ENCODE measurements at places on chromosomes 7 and 10.

DNA sequence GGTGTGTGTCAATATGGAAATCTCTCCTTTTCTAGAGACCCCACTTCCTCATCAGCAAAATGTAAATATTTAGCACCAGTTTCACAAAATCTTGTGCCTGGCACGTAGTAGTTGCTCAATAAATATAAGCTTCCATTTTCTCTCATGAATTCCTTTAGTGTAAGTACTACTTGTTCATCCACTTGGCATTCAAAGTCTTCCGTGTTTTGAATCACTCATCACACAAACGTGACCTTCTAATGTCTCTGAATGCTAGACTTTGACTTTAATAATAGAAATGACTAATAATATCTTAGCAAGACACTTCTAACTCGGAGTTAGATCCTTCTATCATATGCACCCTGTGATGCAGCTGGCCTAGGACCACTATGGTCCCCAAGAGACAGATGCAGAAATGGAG lies 168.7 kb upstream of the ZNF32 start:
- no peak for DNase-seq

DNA sequence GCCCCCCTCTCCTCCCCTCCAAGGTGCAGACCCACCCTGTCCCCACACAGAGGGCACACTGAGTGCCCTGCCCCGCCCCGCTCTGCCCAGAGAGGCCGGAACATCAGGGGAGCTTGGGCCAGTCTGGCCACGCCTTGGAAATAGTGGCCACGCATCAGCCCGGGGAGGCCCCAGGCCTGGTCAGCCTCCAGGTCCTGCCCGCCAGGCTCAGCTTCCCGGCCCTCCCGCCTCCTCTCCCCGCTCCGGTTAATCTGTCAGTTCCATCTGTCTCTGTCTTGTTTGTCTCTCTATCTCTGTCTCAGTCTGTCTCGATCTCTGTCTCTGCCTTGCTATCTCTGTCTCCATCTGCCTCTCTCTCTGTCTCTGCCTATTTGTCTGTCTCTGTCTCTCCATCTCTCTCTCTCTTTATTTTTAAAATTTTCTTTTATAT lies 28.9 kb upstream of the TNRC18 start:
- DNase-seq = no peak

GRCh38 chr7:151481650-151482505 lies 37.8 kb downstream of the RHEB start:
- no peak for DNase-seq

DNA sequence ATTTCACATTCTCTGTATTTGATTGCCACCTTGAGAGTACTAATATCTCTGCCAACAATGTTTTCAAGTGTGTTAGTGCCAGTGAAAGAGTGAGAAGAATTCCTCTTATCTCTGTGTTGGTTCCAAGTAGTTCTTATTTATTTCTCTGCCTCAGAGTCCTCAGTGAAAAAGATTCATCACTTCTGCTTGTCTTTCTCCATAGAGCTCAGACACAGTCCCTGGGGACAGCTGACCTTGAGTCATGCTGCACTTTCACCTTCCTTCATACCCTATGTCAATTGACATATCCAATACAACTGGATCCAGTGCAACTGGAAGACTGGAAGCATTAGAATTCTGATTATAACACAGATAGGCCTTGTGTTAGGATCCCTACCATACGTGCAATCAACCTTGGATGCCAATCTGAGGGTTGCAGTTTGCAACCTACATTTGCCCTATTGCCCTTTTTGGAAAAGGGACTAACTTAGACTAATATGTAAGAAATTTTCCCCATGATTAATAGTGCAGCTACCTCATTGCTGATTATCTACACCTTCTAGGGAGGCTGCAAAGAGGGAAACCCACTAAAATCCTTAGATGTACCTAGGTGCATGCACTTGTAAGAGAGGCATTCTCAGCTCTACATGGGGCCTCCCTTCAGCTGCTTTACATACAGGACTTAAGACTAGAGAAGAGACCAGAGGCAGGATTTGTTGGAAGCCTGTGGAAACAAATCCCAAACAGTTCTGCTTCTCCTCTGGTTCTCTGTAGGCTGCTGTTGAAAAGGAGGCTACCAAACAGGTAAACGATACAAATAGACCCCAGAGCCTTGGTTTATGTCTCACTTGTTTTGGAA lies 8.4 kb downstream of the IFIT2 start:
- no peak for DNase-seq

- DNase-seq = no peak
Measured at GRCh38 chr7:16404636-16405035, 16.7 kb downstream of the CRPPA start.

DNA sequence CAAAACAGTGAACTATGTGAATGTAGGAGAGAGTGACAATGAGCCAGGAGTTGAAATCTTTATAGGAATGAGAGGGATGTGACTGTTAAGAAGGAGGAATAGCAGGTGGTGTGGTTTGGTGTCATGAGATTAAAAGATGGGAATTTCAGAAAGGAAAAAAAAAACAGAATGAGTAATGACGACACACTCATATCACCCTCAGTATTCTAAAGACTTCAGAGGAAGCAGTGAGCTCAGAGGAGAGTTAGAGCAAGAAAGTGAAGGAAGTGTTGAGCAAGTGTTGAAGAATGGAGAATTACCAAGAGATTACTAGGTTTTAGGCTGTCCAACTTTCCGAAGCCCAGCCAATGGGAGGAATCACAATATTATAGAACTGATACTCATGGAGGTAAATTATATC lies 220.5 kb upstream of the HGF start:
- no peak for DNase-seq

DNA sequence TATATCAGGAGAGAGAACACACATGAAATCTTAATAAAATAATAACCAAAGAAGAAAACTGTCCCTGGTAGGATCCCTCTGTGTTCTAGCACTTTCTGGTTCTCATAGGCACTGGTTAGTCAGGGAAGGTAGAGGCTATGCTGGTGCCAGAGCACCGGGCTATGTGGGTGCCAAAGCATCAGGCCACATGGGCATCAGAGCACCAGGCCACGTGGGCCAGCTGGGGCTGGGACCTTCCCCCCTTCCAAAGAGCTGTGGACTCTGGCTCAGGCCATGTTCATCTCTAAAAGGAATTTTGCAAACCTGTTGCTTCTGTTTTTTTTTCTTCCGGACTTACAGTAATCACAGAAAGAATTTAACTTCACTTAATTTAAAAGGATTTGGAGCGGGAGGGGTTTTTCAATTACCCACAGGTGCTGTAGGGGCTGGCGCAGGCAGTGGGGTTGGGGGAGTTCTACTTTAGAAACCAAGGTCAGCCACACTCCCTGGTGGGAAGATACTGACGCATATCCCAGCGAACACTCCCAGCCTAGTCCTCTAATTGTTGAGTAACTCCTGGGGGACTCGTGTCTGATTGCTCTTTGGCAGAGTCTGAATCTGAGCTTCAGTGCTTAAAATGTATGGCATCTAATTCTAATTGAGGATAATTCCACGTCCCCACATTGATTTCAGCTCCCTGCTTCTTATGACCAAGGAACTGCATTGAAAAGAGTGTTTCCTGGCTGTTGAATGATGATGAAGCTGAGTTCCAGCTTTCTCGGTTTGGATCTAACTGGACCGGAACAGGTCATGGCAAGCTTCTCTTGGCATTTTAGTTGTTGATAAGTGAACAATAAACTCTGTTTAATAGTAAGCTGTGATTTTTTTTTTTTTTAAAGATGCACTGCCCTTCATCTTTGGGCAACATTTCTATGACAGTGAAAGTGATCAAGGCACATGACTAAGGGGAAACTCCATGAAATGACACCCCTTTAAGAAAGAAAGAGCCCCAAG lies 110.7 kb upstream of the FZD8 start:
- no peak for DNase-seq

GRCh38 chr7:23242935-23243334 lies 3.6 kb upstream of the GPNMB start:
- no peak for DNase-seq

- DNase-seq = no peak
Measured at GRCh38 chr10:83522456-83522855, 616.9 kb upstream of the GHITM start.

DNA sequence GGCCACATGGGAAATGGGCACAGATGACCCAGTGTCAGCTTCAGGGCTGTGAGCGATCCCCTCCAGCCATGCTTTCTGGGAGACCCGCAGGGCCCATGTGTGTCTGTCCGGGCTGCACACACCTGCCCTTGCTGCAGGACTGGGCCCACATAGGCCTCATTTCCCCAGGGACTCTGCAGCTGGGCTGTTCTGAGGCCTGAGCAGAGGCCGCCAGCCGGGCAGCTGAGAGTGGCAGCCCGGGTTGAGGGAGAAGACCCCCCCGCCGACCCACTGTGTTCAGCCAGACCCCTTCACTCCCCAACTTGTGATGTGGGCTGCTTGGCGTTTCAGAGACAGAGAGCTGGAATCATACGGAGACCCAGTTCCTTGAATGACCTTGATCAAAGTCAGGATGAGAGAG lies 50.1 kb upstream of the DPYSL4 start:
- DNase-seq = no peak

- DNase-seq = no peak
Measured at GRCh38 chr7:37040330-37040729, 316.0 kb upstream of the AOAH start.

GRCh38 chr7:84194484-84195271 lies at the start of gene SEMA3A:
Gene SEMA3A (minus strand): TSS chr7:84194789. CDS start chr7:84194586, 203 bp downstream.
- peak; percentile 39 for DNase-seq

DNA sequence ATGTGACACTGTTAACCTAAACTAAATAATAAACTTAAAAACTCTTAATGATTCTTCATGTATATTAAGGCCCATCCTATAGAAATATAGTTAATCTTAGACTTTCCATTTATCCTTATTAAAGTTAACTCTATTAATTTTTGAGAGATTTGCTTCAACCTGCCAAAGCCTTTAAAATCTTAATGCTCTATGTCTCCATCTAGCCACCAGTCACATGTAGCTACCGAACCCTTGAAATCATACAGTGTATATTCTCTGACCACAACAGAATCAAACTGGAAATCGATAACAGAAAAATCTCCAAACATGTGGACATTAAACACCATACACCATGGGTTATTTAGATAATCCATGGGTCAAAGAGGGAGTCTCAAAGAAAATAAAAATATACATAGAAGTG lies 51.9 kb downstream of the ASZ1 start:
- no peak for DNase-seq

DNA sequence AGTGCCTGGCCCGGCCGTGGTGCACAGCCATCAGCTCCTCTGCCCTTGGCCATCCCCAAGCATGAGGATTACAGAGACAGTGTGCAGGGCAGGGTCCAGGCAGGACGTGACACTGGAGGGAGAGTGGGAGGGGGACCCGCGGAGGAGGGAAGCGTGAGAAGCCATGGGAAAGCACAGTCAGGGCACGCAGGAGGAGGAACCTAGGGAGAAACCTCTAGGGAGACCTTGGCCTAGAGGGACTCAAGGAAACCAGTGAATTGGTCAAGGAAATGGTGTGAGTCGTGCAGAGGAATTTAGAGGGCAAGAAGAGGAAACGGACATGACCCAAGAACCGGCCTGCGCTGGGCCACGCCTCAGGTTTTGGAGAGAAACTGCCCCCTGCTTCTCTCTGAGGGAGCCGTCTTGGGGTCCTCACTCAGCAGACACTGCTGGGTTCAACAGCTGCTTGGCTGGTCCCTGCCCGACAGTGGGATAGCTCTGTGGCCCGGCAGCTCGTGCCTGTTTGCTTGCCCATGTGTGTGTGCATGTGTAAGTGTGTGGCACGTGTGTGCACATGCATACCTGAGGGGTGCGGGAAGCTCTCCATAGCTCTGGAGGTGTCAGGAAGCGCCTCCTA lies 3.2 kb downstream of the OPN4 start:
- DNase-seq = no peak

GRCh38 chr7:111011520-111011919 lies 79.4 kb upstream of the LRRN3 start:
- DNase-seq = no peak

DNA sequence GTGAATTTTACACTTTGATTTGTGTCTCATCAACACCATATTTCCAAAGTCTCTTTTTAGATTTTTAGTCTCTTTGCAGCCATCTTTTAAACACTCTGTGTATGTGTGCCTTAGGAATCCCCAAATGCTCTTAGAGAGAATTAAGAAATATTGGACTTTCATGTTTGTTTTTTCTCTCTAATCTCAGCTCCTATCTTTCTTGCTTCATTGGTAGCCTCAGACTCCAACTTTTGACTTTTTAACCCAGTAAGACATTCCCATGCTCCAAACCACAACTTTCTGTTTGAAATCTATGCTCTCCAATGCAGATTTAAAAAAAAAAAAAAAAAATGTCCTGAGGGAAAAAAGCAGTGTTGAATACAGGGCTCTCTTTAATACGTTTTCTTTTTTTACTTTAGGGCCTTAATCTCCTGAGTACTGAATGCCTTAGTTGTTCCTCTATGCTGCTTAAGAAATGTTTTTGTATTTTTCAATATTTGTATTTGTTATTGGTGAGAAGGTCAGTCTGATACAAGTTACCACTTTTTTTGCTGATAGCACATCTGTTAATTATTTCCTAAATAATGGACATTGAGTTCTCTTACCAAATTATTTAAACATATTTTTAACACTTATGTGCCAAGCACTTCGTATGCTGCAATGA lies 489.9 kb downstream of the NXPH1 start:
- no peak for DNase-seq

DNA sequence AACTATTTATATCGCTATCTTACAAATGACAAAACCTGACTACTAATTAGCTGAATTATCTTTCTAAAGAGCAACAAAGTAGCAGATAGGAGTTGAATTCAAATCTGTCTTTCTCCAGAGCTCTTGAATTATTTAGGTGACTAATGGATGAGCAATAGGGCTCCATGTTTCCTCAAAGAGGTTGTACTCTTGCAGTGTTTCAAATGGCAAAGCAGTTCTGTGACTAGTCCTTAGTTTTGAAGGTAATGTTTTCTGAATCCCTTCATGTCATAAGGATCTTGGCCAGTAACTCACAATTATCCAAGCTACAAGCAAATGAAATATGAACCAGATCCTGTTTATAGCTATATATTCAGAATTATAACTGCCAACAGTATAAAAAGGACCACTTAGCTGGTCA lies 999.7 kb downstream of the NRG3 start:
- no peak for DNase-seq

DNA sequence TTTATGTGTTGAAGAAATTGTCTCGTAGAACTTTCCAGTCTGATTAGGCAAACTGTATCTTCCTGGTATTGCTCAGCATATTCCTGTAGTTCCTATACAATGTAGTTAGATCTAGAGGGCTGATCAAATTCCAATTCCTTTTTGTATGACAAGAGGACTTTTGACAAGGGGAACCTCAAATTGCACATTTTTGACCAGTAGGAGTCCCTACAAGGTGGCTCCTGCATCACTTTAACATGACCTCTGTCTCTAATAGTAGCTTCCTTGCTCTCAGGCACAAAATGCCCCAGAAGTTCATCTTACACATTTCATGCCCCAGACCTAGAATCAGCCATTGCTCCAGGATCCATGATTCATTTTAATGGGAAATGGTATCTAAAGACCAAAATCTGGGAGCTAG lies 18.7 kb downstream of the HERPUD2 start:
- DNase-seq = no peak
